CD4-positive, alpha-beta T cell treated with Interleukin-21 for 1 hour (primary cell): ENCODE measurements at places on chromosomes 11 and 22.

- no peak for DNase-seq
Measured at GRCh38 chr22:43682851-43683250, 129.3 kb downstream of the EFCAB6 start.

- no peak for DNase-seq
Measured at GRCh38 chr11:73445980-73446379, 69.8 kb downstream of the RELT start.

- DNase-seq, result no peak
Measured at GRCh38 chr22:38948181-38948940, 9.0 kb upstream of the APOBEC3A start.

- no peak for DNase-seq
Measured at GRCh38 chr11:130848361-130849214, 67.7 kb downstream of the SNX19 start.

- no peak for DNase-seq
Measured at GRCh38 chr11:35321111-35321510, 98.2 kb downstream of the SLC1A2 start.

DNA sequence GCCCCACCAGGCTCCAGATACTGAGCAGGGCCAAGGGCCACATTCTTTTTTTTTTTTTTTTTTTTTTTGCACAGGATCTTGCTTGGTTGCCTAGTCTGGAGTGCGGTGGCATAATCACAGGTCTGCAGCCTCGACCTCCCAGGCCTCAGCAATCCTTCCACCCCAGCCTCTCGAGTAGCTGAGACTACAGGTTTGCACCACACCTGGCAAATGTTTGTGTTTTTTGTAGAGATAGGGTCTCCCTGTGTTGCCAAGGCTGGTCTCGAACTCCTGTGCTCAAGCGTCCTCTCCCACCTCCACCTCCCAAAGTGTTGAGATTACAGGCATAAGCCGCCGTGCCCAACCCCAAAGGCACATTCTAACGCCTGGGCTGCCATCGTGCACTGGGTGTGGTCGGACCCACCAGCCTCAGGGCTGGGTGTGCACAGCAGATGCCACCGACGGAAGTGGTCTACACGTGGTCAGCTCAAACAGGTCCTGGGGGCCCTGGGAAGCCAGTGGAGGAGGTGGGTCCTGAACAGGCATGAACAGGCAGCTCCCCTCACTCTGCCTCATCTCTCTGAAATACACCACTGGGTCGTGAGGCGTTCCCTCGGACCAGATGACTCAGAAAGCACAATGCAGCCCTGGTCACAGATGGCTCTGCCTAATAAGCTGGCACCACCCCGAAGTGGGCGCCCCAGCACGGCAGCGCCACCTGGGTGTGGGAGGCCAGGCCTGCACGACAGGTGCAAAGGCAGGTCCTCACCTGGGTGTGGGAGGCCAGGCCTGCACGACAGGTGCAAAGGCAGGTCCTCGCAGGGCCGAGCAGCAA lies 5.1 kb upstream of the B4GALNT4 start:
- DNase-seq, result peak; percentile 84

- DNase-seq, result no peak
Measured at GRCh38 chr22:32396746-32397145, 15.3 kb downstream of the RTCB start.

DNA sequence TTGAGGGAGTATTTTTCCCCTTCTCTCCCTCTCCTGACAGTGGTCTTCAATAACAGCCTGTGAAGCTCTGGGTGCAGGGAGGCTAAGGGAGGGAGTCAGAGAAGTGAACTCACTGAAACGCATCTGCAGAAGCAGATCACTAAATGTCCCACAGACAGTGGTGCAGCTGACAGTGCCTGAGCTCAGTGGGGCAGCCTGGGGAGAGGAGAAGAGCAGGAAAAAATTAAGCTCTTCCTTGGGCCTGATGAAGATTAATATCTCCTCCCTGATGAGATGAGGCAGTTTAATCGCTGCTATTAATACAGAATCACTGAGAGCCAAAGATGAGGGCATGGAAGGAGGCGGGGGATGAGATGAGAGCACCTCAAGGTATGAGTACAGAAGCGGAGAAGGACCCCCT lies 180.8 kb downstream of the LARGE1 start:
- no peak for DNase-seq

- DNase-seq, result no peak
Measured at GRCh38 chr11:104699981-104700380, 198.3 kb downstream of the CASP12 start.

DNA sequence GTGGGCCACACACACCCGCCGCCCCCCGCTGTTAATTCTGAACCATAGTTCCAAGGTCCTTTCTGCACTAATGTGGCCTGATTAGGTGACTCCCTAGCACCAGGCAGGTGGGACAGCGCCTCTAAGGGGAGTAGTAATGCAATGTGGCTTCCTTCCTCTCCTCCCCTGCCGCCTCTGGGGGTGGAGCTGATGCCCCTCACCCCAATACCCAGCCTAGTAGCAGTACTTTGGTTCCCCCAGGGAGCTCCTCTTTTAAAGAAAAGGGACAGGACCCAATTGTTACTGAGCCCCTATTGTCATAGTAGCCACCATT lies 14.4 kb downstream of the RTN4RL2 start:
- DNase-seq, result no peak

GRCh38 chr22:30860176-30861105 lies 108.1 kb downstream of the MORC2 start:
- DNase-seq, result no peak

DNA sequence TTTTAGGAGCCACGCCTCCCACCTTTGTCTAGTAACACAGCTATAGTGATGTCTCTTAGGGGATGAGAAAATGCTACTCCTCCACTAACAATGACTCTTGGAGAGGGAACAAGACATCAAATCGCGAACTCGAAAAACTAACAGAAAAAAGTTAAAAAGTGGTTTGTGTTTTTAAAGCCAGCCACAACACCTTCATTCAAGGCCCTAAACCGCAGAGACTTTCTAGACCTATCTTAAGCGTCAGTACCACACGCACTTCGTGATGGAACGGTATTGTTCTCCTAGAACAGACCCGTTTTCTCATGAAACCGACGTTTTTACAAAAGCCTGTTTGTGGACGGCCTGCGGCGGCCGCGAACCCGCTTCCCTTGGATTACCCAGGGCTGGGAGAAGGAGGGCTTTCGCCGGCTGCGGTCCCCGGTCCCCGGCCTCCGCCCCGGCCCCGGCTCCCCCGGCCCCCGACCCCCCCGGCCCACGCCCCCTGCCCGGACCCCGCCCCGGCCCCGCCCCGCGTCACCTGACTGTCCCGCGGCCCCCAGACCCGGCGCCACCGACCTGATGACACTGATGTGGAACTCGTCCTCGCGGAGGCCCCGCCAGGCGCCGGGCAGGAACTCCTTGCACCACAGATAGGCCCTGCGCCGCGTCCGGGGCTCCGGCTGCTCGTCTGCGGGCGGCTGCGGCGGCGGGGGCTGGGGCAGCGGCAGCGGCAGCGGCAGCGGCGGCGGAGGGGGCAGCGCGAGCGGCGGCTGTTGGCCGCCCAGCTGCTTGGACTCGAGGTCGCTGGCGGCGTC lies 718 bp downstream of the CHKA start:
- DNase-seq, result peak; percentile 46
